ENCODE measurements at places on chromosomes 2 and 18. TPM values are rescaled to one million over a fixed set of nuclear protein-coding genes. Genes with fewer than 3 reads are reported as not detected.

DNA sequence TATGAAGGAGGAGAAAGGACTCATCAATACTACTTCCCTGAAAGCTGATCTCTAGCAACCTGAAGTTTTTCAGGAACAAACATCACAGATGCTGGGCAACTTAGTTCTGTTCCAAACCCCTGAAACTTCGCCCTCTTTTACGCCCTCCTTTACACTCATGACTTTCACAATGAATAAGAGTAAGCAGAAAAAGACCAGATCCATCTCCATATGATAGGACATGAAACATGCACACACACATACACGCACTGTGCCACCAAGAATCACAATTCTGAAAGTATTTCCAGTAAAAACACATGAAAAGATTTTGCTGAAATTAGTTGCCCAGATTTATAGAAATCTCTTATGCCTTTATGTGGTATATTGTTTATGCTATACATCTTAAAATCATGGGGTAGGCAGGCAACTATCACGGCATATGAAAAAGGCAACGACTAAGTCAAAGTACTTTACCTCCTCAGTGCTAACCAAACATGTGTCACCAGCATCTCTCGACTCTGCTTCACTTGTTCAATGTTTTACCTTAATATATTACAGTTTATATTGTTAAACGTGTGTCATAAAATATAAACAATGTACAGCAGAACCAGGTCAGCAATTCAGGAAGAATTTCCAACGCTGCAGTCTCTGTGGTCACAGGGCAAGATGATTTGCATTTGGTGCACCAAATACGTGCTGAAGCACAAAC, 47.8 kb downstream of the NHEJ1 start:
- no peak for DNase-seq

DNA sequence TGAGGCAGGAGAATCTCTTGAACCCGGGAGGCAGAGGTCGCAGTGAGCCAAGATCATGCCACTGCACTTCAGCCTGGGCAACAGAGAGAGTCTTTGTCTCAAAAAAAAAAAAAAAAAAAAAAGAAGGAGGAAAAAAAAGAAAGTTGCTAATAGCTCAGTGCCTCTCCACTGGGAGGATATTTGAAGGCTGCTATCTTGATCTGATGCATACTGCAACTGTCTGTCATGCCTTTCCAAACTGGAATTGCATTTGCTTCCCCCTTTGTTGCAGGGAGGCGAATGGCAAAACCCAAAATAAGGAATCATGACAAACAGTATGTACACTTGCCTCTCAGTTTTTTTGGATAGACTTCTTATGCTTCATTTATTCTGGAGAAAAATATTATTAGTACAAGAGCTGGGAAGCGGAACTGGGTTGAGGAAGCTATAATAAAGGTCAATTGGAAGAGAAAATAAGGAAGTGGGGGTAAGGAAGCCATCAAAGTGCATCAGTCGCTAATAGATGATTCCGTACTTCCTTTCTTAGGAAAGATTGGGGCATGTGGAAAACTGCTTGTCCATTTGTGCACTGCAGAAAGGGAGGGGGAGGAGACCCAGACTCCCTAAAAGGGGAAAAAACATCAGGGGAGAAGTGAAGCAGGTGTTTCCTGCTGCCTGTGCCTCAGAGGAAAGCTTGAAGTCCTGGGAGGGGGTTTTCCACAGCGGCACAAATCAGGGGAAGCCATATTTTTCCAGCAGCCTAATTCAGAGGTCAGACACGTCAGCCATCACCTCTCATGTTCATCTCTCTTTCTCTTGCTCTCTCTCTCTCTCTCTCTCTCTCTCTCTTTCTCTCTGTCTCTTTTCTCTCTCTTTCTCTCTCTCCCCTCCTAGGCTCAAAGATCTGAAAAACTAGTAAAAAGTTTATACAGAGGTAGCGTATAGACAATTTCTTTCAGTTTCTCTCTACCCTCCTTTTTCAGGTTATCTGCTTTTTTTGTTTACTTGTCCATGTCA, 301.4 kb upstream of the TNP1 start:
- DNase-seq: no peak

- DNase-seq: no peak
These were observed 159.7 kb downstream of the DOCK10 start for GRCh38 chr2:224882291-224883171.

GRCh38 chr18:65363911-65364632, 386.7 kb upstream of the CDH7 start:
- no peak for DNase-seq

GRCh38 chr2:96175951-96176350, 30.7 kb upstream of the DUSP2 start:
- no peak for DNase-seq

Gene RAD51AP2
- total RNA-seq: not detected

GRCh38 chr2:27885234-27885633, 5.0 kb downstream of the RBKS start:
- no peak for DNase-seq

DNA sequence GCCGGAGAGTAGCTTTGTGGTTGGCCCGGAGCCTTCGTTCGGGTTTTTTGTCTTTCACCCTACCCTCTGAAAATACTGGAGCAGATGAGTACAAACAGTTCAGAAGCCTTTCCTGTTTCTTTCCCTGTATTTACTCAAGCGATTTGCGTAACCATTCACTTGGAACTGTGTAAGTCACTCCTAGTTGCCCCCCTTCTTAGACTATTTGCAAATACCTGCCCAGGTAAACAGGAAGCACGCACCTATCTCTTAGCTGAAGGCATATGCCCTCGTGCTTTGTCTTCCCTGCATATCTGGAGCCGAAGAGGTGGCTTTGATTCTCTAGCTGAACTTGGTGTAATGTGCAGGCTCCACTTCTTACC, 1.4 kb downstream of the KCNS3 start:
- DNase-seq: no peak
